Caudate nucleus (tissue), 63 donors: ENCODE measurements at places on chromosomes 2 and 18.

DNA sequence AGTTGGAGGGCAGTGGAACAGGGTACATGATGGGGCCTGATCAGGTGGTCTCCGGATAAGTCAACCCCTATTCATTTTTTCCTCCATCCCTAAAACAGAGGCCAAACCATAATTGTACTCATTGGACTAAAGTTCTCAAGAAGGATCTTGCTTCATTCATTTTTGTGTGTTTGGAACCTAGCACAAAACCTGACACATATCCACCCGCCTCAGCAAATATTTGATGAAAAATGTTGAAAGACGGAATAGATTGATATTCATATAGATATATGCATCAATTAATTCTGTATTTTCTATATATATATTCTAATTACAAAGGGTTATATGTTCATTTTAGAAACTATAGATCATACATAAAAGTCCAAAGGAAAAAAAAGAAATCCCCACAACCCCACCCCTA is 21.9 kb downstream of the SLC4A1AP start:
- DNase-seq: no peak

GRCh38 chr2:21234464-21235120 is 110.8 kb downstream of the TDRD15 start:
- DNase-seq: no peak

DNA sequence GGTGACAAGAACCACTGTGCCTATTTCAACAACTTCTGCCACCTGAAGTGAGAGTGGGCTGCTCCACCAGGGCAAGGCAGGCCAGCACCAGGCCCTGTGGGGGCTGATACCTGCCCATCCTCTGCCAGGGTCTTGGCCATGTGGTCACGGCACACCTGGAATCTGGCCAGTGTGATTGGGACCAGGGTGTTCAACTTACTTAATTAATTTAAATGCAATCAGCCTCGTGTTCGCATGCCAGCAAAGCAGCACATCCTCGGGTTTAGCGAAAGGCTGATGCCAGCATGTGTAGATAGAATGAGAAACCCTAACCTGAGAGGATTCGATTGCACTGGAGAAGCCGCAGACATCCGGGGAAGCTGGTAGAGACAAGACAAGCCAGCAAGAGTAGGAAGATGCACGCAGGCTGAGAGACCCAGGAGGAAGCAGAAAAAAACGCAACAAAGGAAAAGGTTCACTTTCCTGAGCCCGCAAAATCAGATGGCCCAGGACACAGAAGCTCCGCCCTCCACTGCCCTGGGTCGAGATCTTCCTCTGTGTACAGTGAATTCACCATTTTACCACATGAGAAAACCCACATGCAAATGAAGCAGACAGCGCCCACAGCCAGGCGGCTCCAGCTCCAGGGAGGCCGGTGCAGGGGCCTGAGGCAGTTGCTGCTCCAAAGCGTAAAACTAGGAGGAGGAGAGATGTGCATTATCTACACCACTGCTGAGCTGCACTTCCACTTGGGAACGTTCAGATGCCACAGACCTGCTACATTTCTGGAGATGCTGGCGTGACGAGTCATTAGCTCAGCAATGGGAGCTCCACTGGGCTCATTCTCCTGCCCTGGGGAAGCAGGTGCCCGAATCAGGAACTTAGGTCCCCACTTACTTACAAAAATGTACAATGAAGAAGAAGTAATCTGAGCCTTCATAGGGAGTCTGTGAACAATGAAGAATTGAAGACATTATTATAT is 92.1 kb downstream of the TMEM18 start:
- no peak for DNase-seq

DNA sequence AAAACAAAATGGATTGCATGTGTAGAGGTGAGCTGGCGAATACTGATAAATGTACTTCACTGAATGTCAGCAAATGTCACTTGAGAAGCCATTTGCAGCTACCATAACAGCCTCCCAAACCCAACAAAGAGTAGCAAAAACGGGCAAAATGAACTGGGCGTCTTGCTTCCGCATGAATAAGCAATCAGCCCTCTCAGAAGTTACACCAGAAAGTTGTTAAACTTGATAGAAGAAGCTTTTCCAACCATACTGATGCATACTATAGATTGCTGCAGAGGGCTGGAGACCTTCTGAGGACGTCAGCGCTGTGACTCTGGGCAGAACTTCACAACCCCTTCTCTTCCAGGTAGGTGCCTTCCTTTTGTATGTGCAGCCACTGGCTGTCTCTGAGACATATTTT is 18.7 kb upstream of the SIX3 start:
- no peak for DNase-seq

DNA sequence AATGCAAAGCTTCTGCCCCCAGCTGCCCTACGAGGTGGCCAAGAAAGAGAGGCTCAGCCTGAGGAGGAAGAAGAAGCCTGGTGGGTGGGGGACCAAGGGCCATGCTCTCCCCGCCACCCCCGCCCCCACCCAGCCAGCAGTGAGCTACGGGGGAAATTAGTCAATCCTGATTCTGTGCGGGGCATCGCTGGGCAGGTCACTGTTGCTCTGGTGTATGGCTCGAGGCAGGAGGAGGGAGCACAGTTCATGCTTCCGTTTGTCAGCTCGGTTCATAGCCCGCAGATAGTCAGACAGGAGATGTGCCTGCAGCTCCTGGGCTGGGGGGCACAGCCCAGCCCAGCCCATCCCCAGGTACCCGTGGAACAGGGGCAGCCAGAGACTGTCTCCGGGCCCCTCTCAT is 17.1 kb downstream of the RAMP1 start:
- no peak for DNase-seq

DNA sequence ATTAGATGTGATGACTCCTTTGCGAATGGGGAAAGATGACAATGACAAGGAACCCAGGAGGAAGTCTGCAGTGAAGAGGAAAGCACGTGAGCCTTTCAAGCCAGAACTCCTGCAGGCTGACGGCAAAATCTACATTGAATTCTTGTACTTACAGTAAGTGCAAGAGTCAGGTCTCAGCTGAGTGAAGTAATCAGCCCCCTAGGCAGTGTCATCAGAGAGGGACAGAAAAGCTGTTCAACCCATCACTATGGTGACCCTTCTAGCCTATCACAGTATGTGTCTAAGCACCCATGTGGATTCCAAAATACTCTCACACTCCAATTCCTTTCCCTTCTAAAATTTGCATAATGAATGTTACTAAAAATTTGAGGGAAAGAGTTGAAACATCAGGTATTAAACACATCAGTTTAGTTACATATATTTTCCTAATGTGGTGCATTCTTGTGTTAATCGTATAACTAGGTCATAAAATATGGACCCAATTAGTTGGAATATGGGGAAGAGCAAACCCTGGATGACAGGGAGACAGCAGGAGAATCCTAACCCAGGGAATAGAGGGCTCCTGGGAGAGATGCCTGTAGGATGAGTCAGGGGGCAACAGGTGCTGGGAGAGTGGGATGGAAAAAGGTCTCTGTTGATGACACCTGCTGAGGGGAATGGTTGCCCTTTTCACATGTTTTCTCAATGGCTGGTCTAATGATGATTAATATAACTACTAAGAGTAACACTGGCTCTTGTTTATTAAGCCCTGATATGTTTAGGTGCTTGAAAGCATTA is 39.5 kb downstream of the VWC2L start:
- DNase-seq: no peak

DNA sequence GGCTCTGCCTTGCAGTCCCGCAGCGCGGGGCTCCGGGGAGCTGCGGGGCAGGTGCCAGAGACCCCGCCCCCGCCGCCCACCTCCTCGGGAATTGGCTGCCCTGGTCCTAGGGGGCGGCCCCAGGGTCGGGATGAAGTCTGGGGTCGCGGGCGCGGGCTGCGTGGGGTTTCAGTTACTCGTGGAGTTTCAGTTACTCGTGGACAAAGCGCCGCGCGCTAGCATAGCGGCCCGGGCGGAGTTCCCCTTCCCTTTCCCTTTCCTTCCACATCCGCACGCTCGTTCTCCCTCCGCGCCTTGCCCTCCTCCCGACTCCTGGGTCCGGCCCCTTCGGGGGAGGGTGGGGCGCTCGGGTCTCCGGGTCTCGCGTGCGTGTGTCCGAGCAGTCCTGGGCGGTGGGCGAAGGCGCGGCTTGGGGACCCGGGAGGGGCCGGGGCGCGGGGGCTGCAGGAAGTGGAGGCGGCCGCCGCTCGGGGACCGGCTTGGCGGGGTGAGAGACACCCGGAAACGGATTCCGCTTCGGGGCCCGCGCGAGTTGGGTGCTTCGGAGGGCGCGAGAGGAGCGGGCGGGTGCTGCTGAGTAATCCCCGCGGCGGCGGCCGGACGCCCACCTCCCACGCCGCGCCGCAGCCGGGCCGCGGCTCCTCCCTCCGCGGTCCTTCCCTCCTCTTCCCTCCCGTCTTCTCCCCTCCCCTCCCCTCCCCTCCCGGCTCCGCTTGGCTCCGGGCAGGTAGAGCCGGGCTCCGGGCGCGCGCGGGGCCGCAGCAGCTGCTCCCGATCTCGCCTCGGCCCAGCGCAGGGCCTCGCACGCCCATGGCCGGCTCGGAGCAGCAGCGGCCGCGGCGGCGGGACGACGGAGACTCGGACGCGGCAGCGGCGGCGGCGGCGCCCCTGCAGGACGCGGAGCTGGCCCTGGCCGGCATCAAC is at the start of gene TTC39C:
TSS of gene TTC39C (plus strand) at position 693 of the 924 bp plus-strand sequence. CDS start at position 811, 118 bp downstream.
- peak; percentile 40 for DNase-seq

DNA sequence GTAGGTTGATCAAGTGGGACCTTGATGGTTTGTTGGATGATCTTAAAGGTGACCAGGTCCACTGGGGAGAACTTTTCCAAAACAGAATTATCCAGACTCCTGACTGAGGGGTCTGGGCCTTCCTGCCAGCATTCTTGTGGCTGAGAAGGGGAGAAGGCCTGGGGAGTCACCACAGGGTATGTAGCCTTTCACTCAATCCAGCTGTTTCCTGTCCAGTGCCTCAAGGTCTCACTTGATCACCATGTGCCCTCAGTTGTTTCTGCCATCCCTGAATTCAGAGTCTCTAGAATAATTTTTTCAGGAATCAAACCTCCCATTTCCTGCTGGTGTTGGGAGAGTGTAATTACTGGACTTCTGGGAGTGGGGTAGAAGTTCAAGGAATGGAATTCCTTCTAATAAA is 54.4 kb upstream of the TANC1 start:
- no peak for DNase-seq

GRCh38 chr18:36467614-36468013 is 170.1 kb downstream of the FHOD3 start:
- no peak for DNase-seq

- DNase-seq: no peak
Observed at GRCh38 chr2:212465456-212465855, 73.1 kb downstream of the ERBB4 start.

DNA sequence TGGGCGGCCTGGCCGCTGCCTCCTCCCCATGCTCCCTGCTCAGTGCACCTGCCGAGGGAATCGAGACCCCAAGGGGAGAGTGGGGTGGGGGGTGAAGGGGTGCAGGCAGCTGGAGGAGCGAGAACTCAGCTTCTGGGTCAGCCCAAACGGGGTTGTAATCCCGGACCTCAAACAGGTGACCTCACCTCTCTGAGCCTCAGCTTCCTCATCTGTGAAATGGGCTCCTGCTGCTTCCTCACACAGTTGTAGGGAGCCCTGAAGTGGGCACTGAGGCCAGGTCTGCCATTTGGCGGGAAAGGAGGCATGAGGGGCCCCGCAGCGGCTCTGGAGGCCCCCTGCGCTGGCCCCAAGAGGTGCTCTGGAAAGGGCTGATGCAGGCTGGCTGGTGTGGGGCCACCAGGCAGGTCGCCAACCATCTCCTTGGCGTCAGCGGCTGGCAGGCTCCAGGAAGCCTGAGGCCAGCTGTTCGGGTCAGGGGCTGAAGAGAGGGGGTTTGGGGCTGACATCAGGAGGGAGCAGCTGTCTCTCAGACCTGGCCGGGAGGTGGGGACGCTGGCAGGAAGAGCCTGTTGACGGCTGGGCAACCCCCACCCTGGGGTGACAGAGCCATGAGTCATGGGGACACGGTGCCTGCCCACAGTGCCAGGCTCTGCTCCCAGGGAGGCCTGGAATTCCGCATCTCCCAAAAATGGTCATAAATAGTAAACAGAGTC is 4.9 kb downstream of the KLHL30 start:
- DNase-seq: no peak

GRCh38 chr2:70496819-70497218 is 56.8 kb downstream of the TGFA start:
- no peak for DNase-seq

GRCh38 chr2:148430101-148430500 is 214.4 kb upstream of the EPC2 start:
- no peak for DNase-seq

GRCh38 chr2:85503168-85503850 is 35.7 kb upstream of the MAT2A start:
- no peak for DNase-seq

- DNase-seq: no peak
Observed at GRCh38 chr2:132804051-132804450, 134.0 kb upstream of the LYPD1 start.

- DNase-seq: no peak
Observed at GRCh38 chr18:5303636-5304035, 8.1 kb upstream of the ZBTB14 start.

- DNase-seq: no peak
Observed at GRCh38 chr2:55148269-55148668, 83.8 kb downstream of the CLHC1 start.

DNA sequence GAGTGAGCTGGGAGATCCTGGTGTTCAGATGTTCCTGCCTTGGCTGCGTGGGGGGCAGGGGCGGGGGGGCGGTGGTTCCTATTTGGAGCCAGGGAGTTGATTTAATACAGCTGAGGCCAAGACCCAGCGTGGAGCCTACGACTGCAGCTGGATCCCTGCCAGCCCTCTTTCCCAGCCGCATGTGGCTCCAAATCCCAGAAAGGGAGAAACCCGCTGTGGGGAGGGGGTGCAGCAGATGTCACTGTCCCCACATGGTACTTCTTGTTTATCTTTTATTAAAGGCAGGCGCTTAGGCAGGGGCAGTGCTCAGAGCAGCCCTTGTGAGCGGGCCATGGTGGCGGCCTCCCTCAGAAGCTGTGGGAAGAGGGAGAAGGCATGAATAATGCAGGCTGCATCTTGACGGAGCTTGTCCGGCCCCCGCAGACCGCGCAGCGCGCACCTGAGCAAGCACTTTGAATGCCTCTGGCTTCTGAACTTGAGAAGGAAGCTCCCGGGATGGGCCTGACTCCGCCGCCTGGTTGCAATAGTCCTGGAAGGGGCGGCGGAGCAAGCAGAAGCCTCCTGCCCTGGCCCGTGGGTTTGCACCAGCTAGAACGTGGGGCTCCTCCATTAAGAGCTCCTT is 112.1 kb downstream of the GLI2 start:
- DNase-seq: no peak
